ENCODE measurements at places on chromosomes 5 and 9.
A peak's percentile ranks its signal among the peaks of the same experiment; 100 is the strongest.

- H3K27ac ChIP-seq = no peak overlapping the region
- no peaks in the 10 kb centered on the region for H3K27me3 ChIP-seq
- no peak overlapping the region for H3K4me3 ChIP-seq
- H3K4me1 ChIP-seq = no peaks in the 10 kb centered on the region
- no peaks in the 10 kb centered on the region for H3K36me3 ChIP-seq
- peak; percentile 43 for DNase-seq
Observed at GRCh38 chr5:39570403-39571027, 145.7 kb upstream of the DAB2 start.

DNA sequence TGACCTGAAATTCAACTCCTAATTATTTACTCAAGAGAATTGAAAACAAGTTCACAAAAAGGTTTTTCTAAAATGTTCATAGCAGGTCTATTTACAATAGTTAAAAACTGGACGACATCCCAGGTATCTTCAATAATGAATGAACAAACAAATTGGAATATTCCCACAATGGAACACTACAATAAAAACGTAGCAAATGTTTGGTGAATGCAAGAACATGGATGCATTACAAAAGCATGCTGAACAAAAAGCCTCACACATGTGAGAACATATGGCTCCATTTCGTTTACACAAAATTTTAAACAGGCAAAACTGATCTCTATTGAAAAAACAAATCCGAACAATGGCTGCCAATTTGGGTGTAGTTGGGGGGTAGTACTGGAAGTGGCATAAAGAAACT, 669.9 kb downstream of the MTRR start:
- H3K4me3 ChIP-seq = no peak overlapping the region
- H3K27me3 ChIP-seq = no peaks in the 10 kb centered on the region
- H3K4me1 ChIP-seq = no peaks in the 10 kb centered on the region

DNA sequence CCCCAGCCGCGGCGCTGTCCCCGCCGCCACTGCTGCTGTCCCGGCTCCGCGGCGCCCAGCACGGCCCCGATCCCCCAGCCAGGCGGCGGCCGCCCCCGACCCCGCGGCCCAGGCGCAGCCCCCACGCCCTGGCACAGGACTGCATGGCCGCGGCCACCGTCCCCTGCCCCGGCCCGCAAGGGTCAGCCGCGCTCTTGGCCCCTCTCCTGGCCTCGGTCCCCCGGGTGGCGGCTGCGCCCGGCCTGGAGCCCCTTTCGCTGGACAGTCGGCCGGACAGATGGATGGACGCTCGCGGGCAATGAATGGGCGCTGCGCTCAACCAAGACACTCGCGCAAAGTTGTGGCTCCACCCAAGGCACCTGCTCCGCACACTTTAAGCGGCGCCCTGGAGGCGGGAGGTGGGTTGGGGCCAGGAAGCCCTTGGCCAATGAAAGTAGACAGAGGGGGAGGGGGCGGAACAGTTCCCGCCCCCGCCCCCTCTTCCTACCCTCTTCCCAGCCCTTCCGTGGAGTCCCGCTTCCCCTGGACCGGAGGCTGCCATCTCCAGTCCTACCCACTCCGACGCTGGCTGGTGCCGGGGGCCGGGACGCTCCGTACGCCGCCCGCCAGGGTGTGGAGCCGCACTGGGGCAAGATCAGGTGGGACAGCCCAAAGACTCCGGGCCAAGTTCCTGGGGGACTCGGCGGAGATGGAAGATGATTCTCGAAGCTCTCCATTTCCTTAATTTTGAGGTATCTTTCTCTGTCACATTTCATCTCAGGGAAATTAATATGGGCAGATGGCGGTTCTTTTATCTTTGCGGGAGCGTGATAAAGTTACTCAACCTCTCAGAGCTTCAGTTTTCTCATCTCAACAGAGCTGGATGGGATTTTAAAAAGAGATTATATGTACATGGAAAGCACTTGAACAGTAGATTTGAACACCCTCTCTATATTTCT, at the start of gene GLDC:
GLDC (minus strand) TSS at position 375 of the 938 bp plus-strand sequence; CDS start at position 145, 230 bp downstream.
- no peak for DNase-seq
- peaks cover 10% of the 10 kb centered on the region for H3K27me3 ChIP-seq
- peaks cover 5% of the 10 kb centered on the region for H3K4me1 ChIP-seq

DNA sequence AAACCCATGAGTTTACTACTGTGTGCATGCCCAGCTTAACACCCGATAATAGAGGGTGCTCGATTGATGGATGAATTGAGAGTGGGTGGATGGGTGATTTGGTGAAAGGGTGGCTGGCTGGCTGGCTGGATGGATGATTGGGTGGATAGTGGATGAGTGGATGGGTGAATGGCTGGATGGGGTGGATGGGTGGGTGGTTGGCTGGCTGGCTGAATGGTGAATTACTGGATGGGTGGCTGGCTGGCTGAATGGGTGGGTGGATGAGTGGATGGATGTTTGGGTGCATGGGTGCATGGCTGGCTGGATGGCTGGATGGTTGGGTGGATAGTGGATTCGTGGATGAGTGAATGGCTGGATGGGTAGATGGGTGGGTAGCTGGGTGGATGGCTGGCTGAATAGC, 201.1 kb downstream of the IRX1 start:
- no peak for DNase-seq
- no peak overlapping the region for H3K27ac ChIP-seq
- no peaks in the 10 kb centered on the region for H3K4me1 ChIP-seq
- H3K4me3 ChIP-seq = no peak overlapping the region
- no peaks in the 10 kb centered on the region for H3K27me3 ChIP-seq

DNA sequence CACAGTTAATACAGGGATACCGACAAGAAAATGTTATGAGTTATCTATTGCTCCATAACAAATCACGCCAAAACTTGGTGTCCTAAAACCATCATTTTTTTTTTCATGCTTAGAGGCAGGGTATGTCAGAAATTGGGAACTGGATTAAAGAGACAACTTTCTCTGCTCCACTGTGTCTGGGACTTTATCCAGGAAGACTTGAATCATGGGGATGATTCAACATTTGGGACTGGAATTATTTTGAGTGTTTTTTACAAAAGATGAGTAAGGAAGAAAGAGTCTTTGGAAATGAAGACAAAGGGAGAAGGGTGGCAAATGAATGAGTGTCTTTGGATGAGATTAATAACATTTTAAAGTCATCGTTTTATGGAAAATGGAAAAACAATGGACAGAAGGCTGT, 1883.7 kb upstream of the C9orf72 start:
- no peak overlapping the region for H3K4me3 ChIP-seq
- no peak for DNase-seq

Measured in K562 (cell line).